Colonic mucosa (tissue), 4 donors: ENCODE measurements at places on chromosomes 13 and 19.
A peak's percentile ranks its signal among the peaks of the same experiment; 100 is the strongest.

GRCh38 chr13:45073809-45074208 lies 46.5 kb upstream of the GTF2F2 start:
- DNase-seq, result no peak

GRCh38 chr13:31067416-31068118 lies 94.1 kb downstream of the HSPH1 start:
- DNase-seq, result no peak

DNA sequence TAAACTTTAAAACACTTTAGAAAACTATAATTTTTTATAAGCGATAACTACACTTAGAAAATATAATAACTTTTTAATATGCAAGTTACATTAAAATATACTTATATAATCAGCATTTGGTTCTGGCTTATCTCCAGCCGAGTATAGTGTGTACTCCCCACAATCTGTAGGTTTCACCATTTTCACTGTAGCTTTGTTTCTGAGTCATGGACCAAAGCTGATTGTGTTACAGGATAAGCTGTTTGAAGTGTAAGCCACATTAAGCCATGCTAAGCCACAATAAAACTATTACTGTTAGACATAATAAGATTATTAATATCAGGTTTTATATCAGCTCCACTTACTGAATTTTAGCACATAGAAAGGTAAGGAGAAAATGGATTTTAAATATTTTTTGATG lies 43.8 kb downstream of the CCDC122 start:
- no peak for DNase-seq

- DNase-seq, result no peak
Observed at GRCh38 chr19:30695171-30695875, 323.1 kb downstream of the ZNF536 start.

- no peak for DNase-seq
Observed at GRCh38 chr13:72462166-72462565, 265.3 kb downstream of the MZT1 start.

- peak; percentile 68 for DNase-seq
Observed at GRCh38 chr19:33293255-33294057, 8.9 kb downstream of the CEBPA start.

GRCh38 chr13:75724752-75725517 lies 88.8 kb downstream of the LMO7 start:
- no peak for DNase-seq
